Fibroblast of skin of abdomen (primary cell): ENCODE measurements at places on chromosomes 1 and 21.

DNA sequence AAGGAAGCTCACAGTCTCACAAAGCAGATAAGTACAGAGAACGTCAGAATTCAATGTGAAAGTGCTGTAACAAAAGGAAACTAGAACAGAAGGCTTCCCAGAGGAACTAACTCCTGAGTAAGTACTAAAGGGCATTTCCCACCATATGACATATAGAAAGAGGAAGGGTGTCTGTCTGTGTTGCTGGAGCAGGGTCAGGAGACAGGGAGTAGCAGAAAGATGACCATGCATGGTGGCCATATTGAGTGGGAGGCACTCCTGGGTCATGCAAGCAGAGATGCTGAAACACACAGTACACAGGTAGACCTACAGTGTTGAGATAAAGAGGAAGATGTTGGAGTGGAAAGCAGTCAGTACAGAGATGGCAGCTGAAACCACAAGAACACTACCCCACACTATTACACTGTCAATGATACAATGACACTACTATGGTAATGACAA lies 47.3 kb downstream of the SLC25A24 start:
- DNase-seq = no peak

GRCh38 chr1:155474146-155474545 lies 88.5 kb downstream of the ASH1L start:
- DNase-seq = no peak

- peak; percentile 14 for DNase-seq
Observed at GRCh38 chr21:34243562-34243961, 120.2 kb upstream of the KCNE2 start.

DNA sequence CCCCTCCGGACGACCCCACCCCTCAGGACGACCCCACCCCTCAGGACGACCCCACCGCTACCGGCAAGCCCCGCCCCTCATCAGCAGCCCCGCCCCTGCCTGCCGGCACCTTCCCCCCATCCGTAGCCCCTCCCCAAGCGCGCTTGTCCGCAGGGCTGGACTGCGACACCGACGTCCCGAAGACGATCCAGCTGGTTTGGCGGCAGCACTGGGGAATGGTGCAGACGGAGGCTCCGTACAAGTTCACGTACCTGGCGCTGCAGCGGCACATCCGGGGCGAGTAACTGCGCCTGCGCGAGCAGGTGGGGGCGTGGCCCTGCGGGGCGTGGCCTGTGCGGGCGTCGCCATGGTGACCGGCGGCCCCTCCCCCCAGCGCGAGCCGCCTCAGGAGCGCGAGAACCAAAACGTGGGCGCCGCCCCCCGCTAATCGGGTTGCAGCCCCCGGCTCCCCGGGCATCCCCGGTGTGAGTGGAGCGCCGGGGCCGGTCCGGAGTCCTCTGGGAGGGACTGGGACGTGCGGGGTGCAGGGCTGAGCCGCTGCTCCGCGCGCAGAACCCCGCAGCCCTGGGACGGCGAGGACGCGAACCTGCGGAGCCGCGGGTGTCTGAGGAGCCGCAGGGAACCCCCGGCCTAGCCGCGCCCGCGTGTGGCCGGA lies 4.9 kb downstream of the RNF223 start:
- DNase-seq = peak; percentile 33

- DNase-seq = no peak
Observed at GRCh38 chr1:83086986-83087512, 911.9 kb downstream of the TTLL7 start.

DNA sequence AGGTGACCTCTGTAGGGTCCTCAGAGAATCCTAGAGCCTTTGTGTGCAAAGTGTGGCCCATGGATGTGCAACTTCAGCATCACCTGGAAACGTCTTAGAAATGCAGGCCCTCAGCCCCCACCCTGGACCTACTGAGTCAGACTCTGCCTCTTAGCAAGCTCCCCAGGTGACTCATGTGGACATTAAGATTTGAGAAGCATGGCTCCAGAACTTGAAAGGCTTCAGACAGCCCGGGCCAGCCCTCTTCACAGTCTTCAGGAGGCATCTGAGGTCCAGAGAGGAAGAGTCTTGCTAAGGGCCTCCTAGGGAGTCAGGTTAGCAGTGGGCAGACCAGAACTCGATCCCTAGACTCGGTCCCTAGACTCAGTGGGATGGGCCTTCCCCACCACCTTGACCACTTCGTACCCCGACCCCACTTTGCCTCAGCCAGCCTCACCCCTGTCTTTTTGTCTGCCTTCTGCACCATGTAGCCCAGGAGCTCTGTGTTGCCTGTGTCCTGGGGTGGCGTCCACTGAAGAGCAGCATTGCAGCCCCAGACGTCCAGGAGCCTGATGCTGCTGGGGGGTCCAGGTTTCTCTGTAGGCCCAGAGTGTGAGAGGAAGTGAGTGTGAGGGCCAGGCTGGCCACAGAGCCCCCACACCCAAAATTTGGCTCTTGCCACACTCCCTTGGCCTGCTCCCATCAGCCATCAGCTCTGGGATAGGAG lies 4.8 kb downstream of the MYBPH start:
- DNase-seq = no peak

DNA sequence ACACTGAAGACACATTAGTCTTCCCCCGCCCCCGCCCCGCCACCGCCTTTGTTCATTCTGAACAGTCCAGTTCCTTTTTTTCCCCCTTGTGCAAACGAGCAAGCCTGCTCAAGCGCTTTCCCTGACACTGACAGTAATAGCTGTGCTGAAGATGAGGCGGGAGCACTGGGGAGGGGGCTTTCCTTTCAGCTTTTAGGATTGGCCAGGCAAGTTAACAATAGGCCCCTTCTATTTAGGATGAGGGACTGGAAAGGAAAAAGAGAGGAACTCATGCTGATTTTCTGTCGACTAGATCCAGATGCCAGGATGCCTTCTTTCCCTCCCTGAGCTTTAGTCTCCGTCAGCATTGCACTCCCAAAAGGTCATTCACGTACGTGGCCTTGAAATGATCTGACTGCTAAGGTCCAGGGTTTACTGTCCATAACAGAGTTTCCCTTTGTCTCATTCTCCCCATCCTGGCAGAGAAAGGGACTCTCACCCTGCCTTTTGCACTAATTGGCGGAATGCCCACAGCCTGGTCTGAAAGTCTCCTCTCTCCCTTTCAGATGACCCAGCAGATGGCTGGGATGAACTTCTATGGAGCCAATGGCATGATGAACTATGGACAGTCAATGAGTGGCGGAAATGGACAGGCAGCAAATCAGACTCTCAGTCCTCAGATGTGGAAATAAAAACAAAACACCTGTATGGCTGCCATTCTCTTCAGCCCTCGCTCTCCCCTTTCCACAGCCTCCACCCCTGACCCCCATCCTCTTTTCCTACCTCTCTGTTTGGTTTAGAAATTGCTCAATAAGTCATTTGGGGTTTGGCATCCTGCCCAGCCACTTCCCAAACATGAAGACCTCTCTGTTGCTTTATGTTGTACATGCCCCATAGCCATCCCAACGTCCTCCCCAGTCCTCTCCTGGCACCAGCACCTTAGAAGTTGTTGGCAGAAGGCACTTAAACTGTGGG lies 28.6 kb upstream of the ZFP69B start:
- DNase-seq = peak; percentile 21

GRCh38 chr1:25185409-25186160 lies 46.7 kb downstream of the SYF2 start:
- no peak for DNase-seq

DNA sequence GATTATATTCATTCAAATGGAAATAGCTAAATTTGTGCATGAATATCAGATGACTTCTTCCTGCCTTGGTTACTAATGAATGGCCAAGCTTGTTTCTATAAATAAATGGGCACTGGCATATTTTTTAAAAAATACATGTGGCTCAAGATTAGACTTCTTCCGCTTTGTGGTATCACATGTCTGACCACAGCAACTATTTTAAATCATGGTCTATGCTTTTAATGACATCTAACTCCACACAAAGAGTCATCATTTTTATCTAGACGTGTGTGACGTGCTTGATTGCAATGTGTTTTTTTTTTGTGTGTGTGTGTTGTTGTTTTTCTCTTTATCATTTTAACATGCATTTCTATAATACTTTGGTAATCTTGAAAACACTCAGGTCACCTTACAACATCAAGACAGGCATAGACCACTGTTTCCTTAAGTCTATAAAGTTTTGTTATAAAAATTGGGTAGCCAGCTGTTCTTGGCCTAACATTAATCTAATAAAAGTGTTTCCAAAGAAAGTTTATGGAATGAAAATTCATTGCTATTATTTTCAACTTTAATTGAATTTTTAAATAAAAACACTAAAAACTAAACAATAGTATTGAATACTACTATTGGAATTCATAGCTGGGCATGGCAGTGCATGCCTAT lies 29.5 kb downstream of the RGS1 start:
- DNase-seq = no peak

- no peak for DNase-seq
Observed at GRCh38 chr1:18192974-18193373, 85.4 kb downstream of the IGSF21 start.

DNA sequence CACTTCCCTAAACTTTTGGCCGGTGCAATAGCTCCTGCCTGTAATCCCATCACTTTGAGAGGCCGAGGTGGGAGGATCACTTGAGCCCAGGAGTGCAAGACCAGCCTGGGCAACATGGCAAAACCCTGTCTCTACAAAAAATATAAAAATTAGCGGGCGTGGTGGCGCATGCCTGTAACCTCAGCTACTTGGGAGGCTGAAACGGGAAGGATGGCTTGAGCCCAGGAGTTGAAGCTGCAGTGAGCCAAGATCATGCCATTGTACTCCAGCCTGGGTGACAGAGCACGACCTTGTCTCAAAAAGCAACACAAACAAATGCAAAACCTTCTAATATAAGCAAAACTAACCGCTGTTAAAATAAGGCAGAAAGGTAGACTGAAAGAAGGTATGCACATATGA lies 25.9 kb downstream of the TMEM51 start:
- DNase-seq = no peak

DNA sequence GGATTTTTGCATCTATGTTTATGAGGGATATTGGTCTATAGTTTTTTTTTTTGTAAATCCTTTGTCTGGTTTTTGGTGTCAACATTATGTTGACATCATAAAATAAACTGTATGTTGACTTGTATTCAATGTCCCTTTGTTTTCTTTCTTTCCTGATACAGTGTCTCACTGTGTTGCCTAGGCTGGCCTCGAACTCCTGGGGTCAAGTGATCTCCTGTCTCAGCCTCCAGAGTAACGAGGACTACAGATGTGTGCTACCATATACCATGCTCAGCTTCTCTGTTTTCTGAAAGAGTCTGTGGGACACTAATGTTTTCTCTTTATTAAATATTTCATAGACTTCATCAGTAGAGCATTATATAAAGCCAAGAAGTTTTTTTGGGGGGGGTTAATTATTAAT lies 18.3 kb downstream of the MAN1C1 start:
- DNase-seq = no peak
